ENCODE measurements at places on chromosomes 5 and 9.
A peak's percentile ranks its signal among the peaks of the same experiment; 100 is the strongest.

- H3K36me3 ChIP-seq = no peaks in the 10 kb centered on the region
- DNase-seq = no peak
- no peaks in the 10 kb centered on the region for H3K27me3 ChIP-seq
- H3K27ac ChIP-seq = no peak overlapping the region
- H3K4me3 ChIP-seq = no peak overlapping the region
- H3K4me1 ChIP-seq = no peaks in the 10 kb centered on the region
These were observed 336.8 kb upstream of the RFX3 start for GRCh38 chr9:3862561-3862960.

DNA sequence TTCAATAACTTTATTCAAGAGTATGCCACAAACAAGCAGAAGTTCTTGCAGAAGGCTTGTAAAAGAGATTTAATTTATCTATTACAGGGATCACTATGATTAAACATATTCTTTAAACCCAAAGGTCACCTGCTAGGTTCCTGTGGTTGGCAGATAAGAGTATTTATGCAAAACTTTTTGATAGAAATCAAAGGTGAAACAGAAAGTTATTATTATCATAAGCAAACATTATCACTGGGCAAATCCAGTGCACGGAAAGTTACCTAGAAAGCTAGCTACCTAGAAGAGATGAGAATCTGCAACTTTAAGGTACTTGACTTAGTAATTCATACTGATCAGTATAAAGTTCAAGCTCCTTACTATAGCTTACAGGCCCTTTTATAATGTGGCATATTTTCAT lies 3.2 kb downstream of the STARD4 start:
- no peaks in the 10 kb centered on the region for H3K36me3 ChIP-seq
- H3K27me3 ChIP-seq = no peaks in the 10 kb centered on the region
- H3K4me3 ChIP-seq = no peak overlapping the region
- no peak overlapping the region for H3K27ac ChIP-seq
- DNase-seq = no peak

DNA sequence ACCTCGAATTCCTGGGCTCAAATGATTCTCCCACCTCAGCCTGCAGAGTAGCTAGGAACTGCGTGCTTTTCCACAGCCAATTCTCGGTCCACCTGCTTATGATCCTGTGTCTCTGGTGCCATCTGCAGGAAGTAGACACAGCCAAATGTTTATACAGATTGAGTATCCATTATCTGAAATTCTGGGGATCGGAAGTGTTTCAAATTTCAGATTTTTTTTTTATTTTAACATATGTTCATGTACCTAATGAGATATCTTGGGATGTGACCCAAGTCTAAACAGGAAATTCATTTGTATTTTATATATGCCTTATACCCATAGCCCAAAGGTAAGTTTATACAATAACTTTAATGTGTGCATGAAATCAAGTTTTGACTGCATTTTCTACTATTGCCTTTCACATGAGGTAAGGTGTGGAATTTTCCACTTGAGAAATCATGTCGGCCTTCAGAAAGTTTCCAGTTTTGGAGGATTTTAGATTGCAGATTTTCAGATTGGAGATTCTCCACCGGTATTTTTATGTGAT lies 89.5 kb downstream of the ESM1 start:
- no peaks in the 10 kb centered on the region for H3K4me1 ChIP-seq
- no peak overlapping the region for H3K27ac ChIP-seq
- no peaks in the 10 kb centered on the region for H3K36me3 ChIP-seq
- H3K4me3 ChIP-seq = no peak overlapping the region
- DNase-seq = no peak
- H3K27me3 ChIP-seq = no peaks in the 10 kb centered on the region

GRCh38 chr5:142086229-142086628 lies 22.4 kb upstream of the NDFIP1 start:
- no peak overlapping the region for H3K27ac ChIP-seq
- no peaks in the 10 kb centered on the region for H3K36me3 ChIP-seq
- DNase-seq = no peak
- H3K4me3 ChIP-seq = no peak overlapping the region
- no peaks in the 10 kb centered on the region for H3K27me3 ChIP-seq

DNA sequence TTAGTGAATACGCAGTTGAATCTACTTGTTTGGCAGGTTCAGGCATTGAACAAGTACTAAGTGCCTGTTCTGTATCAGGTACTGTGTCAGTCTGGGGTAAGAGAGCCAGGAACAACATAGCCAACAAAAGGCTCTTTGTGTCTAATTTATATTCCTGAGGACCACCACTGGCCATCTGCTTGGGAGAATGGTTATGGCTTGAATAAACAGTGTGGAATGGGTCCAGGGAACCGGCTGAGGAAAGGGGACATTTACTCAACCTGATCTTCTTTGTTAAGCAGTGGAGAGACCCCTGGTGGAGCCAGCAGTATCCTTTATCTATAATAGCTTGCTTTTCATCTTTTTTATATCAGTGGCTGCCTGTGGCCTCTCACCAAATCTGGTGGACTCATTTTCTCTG lies 38.6 kb downstream of the EXOSC2 start:
- H3K27ac ChIP-seq = no peak overlapping the region
- peaks cover 4% of the 10 kb centered on the region for H3K4me1 ChIP-seq
- no peaks in the 10 kb centered on the region for H3K36me3 ChIP-seq
- H3K27me3 ChIP-seq = no peaks in the 10 kb centered on the region
- DNase-seq = no peak
- no peak overlapping the region for H3K4me3 ChIP-seq

DNA sequence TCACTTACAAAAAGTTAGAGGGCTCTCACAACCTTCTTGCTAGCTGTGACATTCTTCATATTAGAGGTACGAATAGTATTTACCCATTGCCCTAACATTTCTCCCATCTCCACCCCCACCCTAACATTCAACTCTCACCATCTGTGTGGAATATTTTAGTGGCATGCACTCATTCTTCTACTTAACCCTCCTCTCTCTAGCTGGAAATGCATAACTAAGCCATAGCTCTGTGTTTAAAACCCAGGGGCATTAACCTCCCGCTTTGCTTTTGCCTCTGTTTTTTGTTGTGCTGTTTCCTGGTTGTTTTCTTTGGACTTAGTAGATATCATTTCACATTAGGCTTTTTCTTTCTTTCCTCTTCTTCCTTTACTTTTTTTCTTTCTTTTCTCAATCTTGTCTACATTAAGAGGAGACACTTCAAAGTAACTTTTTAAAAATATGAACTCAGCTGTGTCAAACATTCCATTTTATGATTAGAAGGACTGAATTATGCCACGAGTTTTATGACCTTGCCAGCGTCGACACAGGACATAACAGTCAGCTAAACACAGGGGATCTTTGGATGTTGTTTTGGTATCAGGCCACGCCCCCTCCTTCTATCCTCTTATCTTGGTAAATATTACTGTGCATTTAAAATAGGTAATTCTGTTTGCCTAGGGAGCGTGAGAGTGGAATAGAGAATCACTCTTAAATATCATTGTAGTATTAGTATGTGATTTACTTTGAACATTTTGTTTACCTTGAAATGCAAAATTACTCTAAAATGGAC lies 236.0 kb downstream of the CD180 start:
- no peak overlapping the region for H3K27ac ChIP-seq
- no peaks in the 10 kb centered on the region for H3K4me1 ChIP-seq
- peak overlapping the region; percentile 15 for H3K4me3 ChIP-seq
- DNase-seq = no peak

- no peaks in the 10 kb centered on the region for H3K27me3 ChIP-seq
These were observed 58.9 kb upstream of the CNTLN start for GRCh38 chr9:17075758-17076485.

GRCh38 chr9:128701227-128701854 lies 962 bp upstream of the PKN3 start:
- H3K4me3 ChIP-seq = no peak overlapping the region
- DNase-seq = no peak
- H3K27me3 ChIP-seq = no peaks in the 10 kb centered on the region
- no peaks in the 10 kb centered on the region for H3K36me3 ChIP-seq

DNA sequence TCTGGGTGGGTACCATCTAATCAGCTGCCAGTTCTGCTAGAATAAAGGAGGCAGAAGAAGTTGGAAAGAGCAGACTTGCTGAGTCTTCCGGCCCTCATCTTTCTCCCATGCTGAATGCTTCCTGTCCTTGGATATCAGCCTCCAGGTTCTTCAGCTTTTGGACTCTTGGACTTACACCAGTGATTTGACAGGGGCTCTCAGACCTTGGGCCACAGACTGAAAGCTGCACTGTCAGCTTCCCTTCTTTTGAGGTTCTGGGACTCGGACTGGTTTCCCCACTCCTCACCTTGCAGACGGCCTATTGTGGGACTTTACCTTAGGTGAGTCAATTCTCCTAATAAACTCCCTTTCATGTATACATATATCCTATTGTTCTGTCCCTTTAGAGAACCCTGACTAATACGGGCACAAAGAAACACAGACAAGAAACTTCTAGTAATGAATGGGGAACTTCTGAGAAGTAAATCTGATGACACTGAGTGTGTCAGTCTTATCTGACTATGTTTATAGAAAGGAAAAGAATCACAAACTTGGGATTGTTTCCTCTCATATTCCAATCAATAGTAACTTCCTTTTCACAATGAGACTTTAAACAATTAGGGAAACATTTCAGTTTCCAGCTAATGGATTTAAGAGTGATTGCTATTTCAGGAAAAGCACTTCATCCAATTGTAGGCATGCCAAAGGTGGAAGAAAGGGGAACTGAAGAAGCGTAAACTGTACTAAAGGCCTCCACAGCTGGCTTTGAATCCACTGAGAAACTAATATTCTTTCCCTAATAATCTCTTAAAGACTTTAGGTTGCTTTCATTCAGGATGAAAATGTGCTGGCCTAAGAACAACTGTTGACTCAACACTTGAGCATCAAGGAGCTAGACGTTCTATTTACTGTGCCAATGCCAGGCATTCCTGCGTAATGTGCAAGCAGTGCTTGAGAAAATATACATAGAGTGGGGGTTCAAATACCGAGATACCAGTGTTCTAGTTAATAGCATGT lies 127.9 kb upstream of the PTGER4 start:
- no peak overlapping the region for H3K27ac ChIP-seq
- no peak overlapping the region for H3K4me3 ChIP-seq
- H3K36me3 ChIP-seq = no peaks in the 10 kb centered on the region
- no peaks in the 10 kb centered on the region for H3K4me1 ChIP-seq
- H3K27me3 ChIP-seq = no peaks in the 10 kb centered on the region
- no peak for DNase-seq

DNA sequence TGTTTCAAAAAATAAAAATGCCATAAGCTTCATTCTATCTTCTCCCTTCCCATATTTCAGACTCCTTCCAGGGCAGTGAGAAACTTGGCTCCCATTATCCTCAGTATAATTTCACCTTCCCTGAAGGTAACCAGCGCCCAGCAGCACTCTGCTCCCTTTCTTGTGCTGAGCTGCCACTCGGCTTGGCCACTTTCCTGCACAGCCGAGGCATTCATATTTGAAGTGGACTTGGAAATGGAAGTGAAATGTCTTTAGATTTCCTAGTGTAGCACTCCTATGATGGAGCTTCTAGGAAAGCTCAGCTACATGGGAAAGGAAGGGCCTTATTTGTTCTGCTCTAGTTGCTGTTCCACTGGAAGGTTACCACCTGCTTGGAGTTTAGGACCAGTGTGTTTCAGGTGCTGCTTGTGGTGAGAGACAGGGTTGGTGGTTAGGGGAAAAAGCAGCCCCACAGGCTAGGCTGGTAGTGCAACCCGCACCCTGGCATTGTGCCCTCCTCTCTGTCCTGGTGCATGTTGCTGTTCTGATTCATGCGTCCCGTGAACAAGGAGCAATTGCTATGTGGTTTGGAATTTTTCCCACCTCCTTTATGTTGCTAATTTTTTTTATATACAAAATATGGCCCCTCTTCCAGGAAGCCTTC lies 53.8 kb downstream of the RAD23B start:
- H3K36me3 ChIP-seq = peaks cover 17% of the 10 kb centered on the region
- no peaks in the 10 kb centered on the region for H3K27me3 ChIP-seq
- no peak for DNase-seq
- no peak overlapping the region for H3K4me3 ChIP-seq
- H3K27ac ChIP-seq = no peak overlapping the region
- no peaks in the 10 kb centered on the region for H3K4me1 ChIP-seq

GRCh38 chr5:133311176-133311575 lies 259.4 kb downstream of the HSPA4 start:
- H3K27ac ChIP-seq = no peak overlapping the region
- H3K4me3 ChIP-seq = no peak overlapping the region
- no peak for DNase-seq
- H3K27me3 ChIP-seq = no peaks in the 10 kb centered on the region
- no peaks in the 10 kb centered on the region for H3K36me3 ChIP-seq
- H3K4me1 ChIP-seq = no peaks in the 10 kb centered on the region

GRCh38 chr9:109887079-109887478 lies 107.1 kb downstream of the PALM2AKAP2 start:
- no peak overlapping the region for H3K4me3 ChIP-seq
- no peak overlapping the region for H3K27ac ChIP-seq
- H3K4me1 ChIP-seq = no peaks in the 10 kb centered on the region
- no peaks in the 10 kb centered on the region for H3K36me3 ChIP-seq
- no peaks in the 10 kb centered on the region for H3K27me3 ChIP-seq

DNA sequence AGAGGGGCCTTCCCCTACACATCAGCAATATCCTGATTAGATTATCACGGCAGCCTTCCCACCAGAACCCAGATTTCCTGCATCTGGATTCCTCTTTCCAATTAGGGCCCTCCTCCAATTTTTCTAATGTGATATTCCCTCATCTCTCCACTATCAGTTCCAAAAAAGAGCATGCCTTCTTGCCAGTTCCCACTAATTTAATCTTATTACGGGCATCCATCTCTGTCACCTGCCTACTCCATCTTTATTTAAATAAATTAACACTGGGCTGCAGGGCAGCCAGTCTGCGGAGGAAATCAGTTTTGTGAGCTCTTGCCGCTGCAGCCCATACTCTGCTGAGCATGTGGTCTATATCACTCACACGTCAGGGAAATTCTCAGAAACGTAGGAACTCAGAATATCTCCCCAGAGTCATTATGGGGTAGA lies 16.6 kb upstream of the FBP2 start:
- no peaks in the 10 kb centered on the region for H3K27me3 ChIP-seq
- H3K4me1 ChIP-seq = no peaks in the 10 kb centered on the region
- peak; percentile 20 for DNase-seq
- H3K4me3 ChIP-seq = no peak overlapping the region
- H3K36me3 ChIP-seq = no peaks in the 10 kb centered on the region

GRCh38 chr5:139831624-139832023 lies 36.0 kb downstream of the PSD2 start:
- no peak overlapping the region for H3K27ac ChIP-seq
- H3K4me1 ChIP-seq = no peaks in the 10 kb centered on the region
- no peak overlapping the region for H3K4me3 ChIP-seq
- H3K27me3 ChIP-seq = no peaks in the 10 kb centered on the region
- DNase-seq = no peak
- no peaks in the 10 kb centered on the region for H3K36me3 ChIP-seq

DNA sequence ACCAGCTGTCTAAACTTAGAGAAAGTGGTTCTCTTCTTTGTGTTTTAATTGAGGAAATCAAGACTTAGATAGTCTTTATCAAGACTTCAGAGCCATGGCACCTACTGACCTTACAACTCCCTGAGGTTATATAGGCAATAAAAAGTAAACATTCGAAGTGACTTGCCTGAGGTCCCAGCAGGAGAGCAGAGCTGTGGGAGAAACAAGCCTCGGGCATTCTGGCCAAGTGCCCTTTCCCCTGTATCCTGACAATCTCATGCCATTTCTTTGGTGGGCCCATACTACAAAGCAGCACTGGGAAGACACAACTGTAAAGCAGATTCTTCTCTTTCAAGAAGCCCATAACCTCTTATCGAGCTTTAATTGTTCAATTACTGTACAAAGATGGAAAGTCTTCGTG lies 23.1 kb downstream of the FREM1 start:
- H3K4me1 ChIP-seq = no peaks in the 10 kb centered on the region
- DNase-seq = no peak
- no peak overlapping the region for H3K27ac ChIP-seq
- no peaks in the 10 kb centered on the region for H3K36me3 ChIP-seq
